ENCODE measurements at places on chromosomes 13 and 19.

- DNase-seq, result no peak
These were observed 12.3 kb downstream of the ZNF575 start for GRCh38 chr19:43545276-43545675.

DNA sequence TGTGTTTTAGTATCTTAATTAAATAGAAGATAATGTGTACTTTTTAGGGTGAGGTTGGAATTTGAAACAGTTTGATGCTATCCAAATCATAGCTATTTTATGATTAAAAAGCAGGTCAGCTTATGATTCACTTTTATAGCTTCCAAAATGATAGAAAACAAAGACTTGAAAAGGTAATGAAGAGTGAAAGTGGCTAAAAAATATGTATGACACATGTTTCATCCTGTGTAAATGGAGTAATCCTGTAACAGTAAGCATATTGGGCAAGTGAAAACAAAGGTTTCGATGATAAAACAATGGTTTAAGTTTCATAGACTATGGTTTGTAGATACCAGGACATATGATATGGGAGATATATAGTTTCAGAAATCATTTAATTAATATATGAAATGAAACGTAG, 456.2 kb downstream of the PCDH20 start:
- no peak for DNase-seq

DNA sequence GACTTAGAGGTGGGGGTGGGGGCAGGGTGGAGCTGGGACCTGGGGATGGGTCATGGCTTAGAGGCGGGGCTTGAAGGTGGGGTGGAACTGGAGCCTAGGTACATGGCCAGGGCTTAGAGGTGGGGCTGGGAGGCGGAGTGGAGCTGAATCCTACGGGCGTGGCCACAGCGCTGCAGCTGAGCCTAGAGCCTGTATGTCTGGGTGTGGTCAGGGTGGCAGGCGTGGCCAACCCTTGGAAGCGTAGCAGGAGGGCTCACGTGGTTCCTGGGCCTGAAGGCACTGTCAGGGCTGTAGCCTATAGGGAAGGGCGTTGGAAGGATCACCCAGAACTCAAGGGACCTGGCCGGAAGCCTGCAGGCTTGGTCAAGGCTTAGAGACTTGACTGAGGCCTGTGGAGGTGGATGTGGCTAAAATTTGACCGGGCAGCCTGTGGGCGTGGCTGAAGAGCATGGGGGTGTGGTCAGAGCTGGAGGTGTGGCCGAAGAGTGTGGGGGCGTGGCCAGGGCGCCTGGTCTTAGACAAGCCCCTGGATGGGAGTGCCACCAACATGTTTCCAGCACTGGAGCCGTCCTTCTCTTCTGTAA, 24.3 kb downstream of the COLGALT1 start:
- DNase-seq, result no peak

DNA sequence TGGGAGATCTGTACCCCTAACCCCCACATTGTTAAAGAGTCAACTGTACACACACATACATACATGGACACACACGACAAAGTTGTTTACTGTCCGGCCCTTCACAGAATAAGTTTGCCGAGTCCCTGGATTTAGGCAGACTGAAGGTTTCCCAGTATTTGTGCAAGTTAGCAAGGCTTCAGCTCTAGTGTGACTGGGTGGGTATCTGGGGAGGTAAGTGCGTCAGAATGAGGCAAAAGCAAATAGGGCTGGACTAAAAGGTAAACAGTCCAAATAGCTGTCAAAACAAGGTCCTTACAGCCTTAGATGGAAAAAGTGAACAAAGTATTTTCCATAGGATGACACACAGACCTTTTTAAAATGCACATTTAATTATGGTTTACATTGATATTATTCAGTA, 228.4 kb upstream of the UFM1 start:
- no peak for DNase-seq
